BE2C (cell line): ENCODE measurements at places on chromosomes 11 and 22.

DNA sequence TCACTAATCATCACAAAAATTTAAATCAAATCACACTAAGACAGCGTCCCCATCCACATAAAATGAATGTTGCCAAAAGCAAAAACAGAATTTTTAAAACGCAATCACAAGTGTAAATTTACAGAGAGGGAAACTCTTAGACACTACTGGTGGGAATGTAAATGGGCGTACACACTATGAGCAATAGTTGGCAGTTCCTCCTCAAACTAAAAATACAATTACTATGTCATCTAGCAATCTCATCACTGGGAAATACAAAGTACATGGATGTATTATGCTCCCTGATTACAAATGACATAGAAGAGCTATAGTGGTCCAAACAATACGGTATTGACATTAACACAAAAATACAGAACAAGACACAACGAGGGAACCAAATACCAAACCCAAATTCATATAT is 8.7 kb upstream of the RGL4 start:
- DNase-seq, result no peak

GRCh38 chr11:72793076-72793424 is 797 bp downstream of the STARD10 start:
- no peak for DNase-seq

DNA sequence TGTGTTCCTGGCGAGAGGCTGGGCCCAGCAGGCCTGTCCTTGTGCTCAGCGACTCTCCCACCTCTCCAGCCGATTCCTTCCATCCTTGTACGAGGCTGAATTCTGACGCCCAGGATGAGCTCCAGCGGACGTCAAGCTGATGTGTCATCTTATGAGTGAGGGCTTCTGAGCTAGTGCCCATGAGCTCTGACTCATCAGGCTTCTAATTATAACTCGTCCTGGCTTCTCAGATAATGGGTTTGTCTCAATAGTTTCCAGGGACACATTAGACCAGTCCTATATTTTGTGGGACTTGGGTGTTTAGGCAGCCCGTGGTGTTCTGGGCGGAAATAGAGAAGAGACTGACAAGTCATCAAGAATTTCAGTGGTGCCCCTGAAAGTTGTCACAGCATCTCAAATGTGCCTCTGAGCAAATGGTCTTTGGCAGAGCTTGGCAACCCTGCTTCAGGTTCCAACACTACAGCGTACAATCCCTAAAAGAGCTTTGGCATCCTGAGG is 108.2 kb upstream of the CD44 start:
- DNase-seq, result no peak

DNA sequence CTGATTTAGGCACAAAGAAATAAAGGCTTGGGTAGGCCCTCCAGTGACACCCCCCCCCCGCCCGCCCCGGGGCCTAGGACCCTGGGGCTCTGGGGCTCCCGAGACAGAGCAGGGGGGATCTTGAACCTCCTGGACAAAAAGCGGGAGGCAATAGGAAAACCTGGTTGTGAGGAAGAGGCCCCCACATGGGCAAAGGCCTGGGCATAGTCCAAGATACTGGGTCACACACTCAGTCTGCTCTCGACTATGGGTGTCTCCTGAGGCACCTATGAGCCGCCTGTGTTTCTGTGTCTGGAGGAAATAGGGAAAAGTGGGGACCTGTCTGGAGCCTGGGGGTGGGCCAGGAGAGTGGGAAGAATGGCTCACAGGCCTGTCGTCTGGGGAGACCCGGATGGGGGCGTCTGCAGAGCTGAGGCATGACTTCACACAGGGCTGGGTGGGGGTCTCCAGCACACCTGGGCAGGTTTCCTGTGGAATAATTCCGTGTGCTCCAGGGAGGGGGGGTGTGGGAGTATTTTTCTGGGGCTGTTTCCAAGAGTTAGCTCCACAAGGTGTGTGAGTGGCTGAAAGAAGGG is 2.4 kb upstream of the MN1 start:
- no peak for DNase-seq

GRCh38 chr11:16194566-16194965 is 161.8 kb downstream of the SOX6 start:
- no peak for DNase-seq

- no peak for DNase-seq
Observed at GRCh38 chr11:70799386-70799785, 401.1 kb downstream of the CTTN start.

DNA sequence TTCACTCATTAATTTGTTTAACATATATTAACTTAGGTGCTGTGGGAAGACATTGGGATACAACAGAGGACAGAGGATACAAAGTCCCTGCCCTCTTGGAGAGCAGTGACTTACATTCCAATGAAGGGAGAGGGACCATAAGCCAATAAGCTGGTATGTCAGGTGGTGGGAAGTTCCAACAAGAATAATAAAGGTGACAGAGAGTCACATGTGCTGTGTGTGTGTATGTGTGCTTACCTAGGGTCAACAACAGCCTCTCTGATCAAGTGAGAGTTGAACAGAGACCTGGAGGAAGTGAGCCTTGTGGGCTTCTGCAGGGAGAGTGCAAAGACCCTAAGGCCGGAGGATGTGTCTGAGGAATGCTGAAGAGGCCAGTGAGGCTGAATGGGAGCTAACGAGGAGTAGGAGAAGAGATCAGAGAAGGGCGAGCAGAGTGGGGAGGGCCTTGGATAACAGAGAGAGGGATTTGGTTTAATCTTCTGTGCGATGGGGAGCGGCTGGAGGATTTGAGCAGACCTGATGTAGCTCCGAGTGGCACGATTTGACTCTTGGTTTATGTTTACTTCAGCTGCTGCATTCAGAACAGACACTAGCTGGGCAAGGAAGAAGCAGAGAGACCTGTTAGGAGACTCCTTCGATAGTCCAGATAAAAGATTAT is 35.3 kb downstream of the MAP6 start:
- no peak for DNase-seq

GRCh38 chr11:128207861-128208321 is 379.5 kb downstream of the ETS1 start:
- DNase-seq, result no peak

DNA sequence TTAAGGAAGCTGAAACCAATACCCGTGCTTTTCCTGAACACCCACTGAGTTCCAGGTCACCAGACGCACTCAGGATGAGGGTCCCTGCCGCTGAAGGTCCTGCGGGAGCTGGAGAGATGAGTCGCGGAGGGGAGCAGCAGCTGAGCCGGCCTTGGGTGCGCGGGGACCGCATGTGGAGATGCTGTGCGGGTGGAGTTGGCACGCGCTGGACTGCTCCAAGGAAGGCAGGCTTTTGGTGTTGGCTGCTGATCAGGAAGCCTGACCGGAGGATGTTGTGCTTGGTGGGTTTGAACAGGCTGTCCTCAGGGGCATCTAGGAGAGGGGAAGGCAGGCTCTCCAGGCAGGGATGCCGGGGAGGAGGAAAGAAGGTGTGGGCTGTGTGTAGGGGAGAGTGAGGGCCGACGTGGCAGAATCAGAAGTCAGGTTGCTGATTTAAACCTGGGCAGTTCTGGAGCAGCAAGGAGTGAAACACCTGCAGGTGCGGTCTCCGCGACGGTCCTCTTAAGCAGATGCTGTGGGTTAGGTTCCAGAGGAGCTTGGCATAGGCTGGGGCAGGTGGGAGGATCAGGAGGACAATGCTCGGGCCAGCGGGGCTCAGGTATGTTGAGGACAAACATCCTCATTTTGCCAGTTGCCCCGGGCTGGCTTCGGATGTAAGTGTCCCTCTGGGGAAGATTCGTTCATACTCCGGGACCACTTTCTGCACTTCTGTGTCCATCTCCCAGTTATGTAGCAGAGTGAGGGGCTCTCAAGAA is 197.5 kb upstream of the B3GAT1 start:
- DNase-seq, result no peak

- DNase-seq, result no peak
Observed at GRCh38 chr22:31870890-31871289, 73.4 kb upstream of the YWHAH start.

DNA sequence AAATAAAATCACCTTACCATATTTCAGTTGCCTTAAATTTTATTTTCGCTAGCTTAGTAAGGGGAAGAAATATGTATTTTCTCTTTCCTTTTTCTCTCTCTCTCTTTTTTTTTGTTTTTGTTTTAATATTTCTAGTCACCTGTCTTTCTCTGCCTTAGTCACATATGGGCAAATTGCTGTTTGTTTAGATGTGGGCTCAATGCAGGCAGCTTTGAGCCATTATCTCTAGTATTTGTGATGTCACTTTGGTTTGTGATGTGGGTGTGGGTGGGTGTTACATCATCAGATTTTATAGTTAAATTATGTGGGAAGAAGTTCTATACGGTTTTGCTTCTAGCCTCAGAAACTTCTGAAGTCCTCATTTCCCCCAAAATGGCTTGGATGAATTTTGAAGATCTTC is at the start of gene C22orf31:
Gene C22orf31, minus strand, starts transcription at position 59 of the 400 bp plus-strand sequence. Its CDS starts 39 bp downstream, at position 20.
- no peak for DNase-seq

GRCh38 chr11:62394825-62395538 is 23.9 kb upstream of the SCGB1A1 start:
- DNase-seq, result peak; percentile 93

GRCh38 chr11:72534371-72535193 is 100.3 kb upstream of the CLPB start:
- DNase-seq, result no peak

- DNase-seq, result no peak
Observed at GRCh38 chr11:48116437-48117228, 100.0 kb upstream of the OR4B1 start.

GRCh38 chr11:63839508-63840355 is 822 bp downstream of the MARK2 start:
- DNase-seq, result no peak

GRCh38 chr11:84524422-84525051 is 1102.6 kb downstream of the DLG2 start:
- DNase-seq, result no peak

- no peak for DNase-seq
Observed at GRCh38 chr11:64229744-64230170, 591 bp upstream of the DNAJC4 start.

DNA sequence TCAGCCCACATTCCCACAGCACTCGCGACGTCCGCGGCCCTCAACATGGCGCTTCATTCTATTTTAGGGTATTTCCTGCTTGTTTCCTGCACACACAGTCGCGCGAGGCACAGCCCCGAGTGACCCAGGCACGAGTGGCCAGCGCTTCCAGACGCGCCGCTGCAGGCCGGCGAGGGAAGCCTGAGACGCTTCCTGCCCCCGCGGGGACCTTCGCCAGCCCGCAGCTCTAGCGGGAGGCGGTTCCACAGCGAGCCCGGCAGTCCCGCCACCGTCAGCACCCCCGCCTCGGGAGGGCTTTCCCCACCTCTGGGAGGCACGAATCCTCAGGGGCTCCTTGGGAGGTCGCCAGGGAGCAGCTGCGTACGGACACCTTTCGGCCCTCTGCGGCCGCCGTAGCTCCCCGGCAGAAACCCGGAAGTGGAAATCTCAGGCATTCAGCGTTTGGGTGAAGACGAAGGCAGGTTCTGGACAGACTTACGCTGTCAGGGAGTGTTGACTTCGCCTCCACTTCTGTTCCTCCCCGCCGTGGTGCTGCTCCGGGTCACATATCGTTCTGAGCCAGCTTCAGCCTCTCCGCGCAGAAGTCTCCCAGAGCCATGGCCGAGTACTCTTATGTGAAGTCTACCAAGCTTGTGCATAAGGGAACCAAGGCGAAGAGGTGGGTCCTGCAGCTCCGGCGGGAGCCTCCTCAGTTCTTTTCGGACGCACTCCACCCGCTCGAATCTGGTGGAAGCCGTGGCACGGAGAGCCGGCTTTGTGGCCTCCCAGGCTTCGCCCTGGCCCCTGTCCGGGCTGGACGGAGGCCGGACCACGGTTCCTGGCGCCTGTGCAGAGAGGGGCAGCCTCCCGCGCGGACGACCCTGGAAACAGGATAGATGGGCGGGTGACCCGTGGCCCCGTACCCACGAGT is 2925.9 kb upstream of the OR11H1 start:
- no peak for DNase-seq

DNA sequence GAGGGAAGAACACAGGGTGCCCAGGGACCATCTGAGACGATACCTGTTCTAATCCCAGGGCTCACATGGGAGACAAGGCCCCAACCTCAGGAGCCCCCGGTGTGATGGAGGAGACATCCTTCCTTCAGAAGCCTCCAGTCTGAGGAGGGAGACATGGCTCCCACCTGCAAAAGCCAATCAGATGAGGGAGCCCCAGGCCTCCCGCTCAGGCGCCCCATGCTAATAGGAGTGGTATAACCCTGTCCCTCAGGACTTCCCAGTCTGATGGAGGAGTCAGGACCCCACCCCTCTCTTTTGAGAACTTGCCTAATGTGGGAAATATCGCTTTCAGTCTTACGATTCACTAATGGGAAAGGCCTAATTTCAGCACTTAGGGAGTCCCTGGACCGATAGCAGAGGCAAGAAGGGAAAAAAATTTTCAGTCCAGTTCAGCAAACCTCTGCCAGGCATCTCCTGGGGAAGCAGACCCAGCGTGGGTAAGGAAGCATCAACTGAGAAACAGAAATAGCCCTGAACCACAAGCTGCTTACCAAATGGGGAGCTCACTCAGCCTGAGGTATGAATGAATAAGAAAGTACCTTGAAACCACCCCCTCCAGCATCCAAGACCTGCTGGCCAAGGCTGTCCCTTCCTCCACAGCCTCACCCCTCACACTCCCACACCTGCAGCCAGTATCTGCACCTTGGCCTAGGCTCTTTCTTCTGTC is 5.9 kb downstream of the ARRB1 start:
- DNase-seq, result no peak

DNA sequence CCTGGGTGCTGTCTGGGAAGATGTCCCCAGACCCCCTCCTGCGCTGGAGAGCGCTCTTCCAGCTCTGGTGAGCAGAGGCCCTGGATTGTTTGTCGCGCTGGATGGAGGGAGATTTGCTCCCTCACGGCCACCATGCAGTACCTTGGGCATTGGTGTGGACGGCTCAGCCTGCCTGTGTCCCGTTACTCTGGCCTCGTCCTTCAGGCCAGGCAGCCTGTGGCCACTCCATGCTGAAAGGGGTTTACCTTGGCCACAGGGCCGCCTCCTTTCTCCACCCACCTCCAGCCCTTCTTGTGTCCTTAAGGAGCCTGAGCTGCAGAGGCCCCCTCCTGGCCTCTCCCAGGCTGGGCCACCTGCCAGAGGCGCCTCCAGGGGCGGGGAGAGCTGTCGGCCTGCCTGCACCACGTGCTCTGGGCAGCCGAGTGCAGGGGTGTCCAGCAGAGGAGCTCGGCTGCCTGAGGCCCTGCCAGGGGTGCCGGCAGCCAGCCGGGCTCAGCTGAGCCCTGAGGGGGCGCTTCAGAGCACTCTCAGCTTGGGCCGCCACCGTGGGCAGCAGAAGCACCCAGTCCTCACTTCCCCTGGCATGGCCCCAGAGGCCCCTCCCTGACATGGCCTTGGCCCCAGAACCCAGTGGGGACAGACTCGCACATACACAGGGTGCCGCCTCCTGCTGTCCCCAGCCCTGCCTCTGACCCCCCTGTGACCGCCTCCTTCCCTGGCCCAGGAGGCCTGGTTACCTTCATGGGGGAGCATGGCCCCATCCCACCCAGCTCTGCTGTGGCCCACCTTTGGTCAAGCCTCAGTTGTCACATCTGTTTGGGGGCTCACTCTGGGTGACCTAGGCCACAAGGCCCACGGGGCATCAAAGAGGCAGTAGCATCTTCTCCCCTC is 3.4 kb downstream of the CCND1 start:
- peak; percentile 85 for DNase-seq

- DNase-seq, result no peak
Observed at GRCh38 chr22:50268655-50269113, 1.5 kb downstream of the MAPK11 start.

DNA sequence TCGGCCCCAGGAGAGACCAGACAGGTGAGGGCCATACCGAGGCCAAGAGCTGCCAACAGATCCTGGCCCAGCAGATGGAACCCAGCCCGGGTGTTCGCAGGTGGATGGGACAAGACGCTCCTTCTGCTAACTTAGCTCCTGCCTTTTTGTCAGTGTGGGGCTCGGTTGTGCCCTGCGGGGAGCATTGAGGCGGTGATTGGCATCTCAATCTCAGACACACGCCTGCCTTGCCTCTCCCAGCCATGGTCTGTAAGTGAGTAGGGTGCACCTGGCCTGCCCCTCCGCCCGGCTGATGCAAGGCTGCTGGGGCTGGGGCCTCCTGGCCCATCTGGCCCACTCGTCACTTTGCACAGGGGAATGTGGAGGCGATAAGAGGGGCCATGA is 350.1 kb downstream of the TBC1D22A start:
- DNase-seq, result no peak
